ENCODE measurements at places on chromosomes 12 and 14.

DNA sequence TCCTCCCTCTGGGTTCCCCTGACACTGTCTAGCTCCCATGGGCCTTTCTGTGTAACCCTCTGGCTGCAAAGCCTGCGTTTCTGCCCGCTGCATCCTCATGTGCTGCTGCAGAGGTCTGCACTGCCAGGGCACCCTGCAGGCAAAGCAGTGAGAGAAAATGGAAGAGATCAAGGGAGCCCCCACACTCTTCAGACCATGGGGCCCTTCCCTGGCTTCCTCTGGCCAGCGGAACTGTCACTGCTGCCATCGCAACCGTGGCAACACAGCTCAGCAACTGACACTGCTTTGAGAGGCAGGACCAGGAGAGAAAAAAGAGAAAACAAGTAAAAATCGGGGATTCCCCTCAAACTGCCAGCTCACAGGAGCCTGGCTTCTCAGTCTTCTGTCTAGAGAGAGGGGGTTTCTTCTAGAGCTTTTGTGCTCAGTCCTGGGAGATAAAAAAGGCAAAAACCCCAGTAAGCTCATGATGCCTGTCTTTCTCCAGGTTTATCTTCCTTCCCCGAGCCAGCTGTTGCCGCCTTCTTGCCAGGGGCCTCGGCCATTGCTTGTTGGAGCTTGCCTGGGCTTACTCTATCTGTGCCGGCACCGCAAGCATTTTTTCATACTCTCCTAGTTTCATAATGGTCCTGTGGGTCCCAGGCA lies 38.9 kb downstream of the C14orf132 start:
- no peak for DNase-seq

DNA sequence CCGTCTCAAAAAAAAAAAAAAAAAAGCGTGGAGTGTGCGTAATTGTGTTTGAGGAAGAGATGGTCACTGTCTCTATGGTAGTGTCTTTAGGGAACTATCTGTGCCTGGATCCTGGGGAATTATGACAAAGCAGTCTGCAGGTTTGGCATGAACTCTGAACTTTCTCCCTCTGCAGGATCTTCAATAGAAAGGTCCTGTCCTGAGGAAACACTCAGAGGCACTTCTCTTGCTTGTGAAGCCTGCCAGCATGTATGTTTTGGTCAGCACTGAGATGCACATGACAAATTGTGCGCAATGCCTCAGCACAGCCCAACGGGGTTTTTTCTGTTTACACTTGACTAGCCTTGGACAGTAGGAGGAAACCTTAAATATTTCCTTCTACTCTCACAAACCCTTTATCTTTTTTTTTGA lies 46.6 kb downstream of the ATF7 start:
- no peak for DNase-seq

- no peak for DNase-seq
Measured at GRCh38 chr12:52812749-52813148, 1.2 kb downstream of the KRT4 start.

DNA sequence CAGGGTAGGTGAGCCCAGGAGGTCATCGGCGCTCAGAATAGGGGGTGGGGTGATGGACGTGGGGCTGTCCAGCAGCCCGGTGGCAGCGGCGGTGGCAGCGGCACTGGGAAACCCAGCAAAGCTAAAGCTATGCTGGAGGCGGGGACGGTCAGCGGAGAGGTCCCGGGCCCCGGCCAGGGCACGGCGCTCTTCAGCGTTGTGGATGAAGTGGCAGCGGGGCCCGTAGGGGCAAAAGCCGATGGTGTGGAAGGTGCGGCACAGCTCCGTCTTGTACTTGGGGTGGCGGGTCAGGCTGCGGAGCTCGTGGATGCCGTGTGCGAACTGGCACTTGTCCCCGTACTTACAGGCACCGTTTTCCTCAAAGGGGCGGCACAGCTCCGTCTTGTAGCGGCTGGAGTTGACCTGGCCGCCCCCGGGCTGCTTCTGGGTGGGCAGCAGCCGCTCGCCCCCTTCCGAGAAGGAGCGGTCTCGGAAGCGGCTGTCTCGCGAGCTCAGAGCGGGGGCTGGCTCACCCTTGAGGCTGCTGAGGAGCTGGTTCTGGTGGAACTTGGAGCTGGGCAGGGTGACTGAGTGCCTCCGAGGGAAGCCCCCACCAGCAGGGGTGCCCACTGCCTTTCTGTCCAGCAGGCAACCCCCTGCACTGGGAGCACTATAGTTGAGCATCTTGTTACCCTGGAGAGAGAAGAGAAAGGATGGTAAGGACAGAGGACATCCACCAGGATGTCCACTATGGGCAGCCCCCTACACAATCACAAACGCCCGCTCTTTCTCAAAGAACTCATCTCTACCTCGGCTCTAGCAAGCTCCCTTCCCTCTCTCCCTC lies 2.8 kb downstream of the ZFP36L1 start:
- DNase-seq = peak; percentile 80

DNA sequence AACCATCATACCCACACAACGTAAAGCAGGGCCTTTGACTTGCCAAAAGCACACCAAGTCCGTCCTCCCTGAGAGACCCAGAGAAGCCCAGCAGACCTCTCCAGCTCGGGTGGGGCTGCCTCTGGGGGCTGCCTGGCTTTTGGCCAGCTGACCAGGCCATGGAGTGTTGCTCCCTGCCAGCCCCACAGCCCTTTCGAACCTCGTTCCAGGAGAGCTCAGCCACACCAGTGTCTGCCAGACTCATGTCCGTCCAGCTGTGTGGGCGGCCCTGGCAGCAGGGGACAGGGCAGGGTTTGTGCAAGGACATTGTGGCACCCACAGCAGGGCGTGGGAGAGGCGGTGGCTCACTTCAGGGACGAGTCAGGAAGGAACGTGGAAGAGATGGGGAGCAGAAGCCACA lies 22.6 kb upstream of the IRF2BPL start:
- peak; percentile 93 for DNase-seq

DNA sequence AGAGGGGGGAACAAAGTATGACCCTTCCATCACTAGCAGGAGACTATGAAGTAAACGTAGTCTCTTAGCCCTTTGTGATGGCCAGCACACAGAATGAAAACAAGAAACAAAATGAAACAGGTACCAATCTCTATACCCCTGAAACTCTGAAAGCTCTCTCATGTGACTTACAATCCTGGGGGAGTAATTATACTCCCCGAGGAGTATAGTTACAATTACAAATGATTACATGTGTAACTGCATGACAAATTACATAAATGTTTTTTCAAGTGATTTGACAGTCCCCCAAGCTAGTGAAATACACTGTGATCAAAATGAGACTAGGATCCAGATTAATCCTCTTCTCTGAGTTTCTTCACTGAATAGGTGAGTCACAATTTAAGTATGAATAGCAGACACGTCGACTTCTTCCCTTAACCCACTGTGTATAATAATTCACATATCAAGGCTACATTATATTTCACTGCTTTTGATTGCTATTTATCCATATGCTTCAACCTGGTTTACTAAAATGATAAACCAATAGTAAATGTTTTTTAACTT lies 74.0 kb downstream of the SPTSSA start:
- DNase-seq = no peak

- DNase-seq = no peak
Measured at GRCh38 chr12:94994312-94994711, 9.2 kb downstream of the NDUFA12 start.

- DNase-seq = no peak
Measured at GRCh38 chr12:19238540-19238939, 109.0 kb downstream of the PLEKHA5 start.
